ENCODE measurements at places on chromosomes 2 and 18.

DNA sequence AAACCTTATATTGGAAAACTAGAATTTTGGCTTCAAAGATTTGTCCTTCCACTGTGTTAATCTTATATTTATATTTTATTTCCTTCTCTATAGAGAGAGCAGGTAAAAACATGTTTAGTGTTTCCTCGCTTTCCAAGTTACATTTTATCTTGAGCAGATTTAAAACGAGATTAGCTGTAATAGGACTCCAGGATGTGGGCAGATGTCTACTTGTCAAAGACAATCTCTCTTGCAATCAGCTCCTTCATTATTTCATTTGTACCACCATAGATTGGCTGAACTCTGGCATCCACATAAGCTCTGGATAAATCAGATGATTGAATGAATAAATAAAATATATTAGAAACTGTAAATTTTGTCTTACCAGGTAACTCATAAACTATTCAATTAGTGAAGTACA, 17.5 kb upstream of the KANSL1L start:
- DNase-seq = no peak

DNA sequence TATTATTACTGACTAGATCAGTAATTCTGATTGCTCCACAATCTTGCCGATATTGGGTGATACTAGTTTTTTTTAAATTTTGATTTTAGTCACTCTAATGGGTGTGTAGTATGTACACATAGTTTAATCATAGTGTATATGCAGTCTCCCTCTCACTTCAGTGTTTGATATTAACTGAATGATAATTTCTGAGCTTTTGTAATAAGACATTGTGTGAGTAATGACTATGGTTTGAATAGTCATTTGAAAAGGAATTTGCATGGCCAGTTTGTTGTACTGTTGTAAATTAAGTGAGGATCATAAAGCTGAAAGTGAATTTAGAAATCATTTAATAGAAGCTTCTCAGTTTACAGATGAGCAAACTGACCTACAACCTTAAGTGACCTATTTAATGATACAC, 33.4 kb downstream of the USP14 start:
- DNase-seq = no peak

DNA sequence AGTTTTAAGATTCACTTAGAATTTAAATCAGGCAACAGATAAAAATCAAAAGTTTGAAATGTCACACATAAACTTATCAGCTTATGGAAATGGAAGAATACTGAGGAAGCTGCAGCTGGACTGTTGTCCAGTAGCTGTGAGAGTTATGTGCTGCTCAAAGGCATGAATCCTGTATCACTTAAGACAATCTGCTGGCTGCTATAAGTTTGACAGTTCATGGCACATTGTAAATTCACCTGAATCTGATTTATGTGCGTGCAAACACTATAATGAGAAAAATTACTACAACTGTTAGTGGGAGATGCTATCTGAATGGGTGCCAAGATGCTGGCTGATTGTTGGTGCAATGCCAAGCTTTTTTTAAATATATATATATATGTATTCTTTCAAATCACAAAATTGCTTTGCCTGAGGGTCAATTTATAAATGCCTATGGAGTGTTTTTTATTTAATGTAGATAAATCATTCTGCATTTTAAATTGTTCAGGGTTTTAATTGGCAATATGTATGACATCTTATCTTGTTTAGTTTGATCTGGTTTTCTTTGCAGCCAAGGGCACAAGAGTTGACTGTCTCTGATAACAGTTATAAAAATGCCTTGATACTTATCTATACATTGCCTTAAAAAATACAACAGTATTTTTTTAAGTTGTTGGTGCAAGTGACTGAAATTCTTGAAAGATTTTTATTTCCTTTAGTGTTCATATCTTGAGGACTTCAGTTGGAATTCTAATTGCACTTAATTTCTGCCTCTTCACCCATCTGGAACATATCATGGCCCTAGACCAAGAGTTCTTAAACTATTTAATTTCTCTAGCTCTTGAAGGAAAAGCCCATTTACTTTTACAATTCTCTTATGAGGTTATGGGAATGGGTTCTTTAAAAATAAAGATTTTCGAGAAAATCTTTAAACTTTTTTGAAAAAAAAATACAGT, 48.7 kb downstream of the CAVIN2 start:
- DNase-seq = no peak

- DNase-seq = no peak
Observed at GRCh38 chr2:1658394-1659151, 85.7 kb downstream of the PXDN start.

Data from stimulated activated CD4-positive, alpha-beta T cell treated with anti-CD3 and anti-CD28 coated beads, Interleukin-1b, Interleukin-23, amount 100 ng/mL, for 1 hour (primary cell).